ENCODE measurements at places on chromosomes 12 and 14. TPM values are rescaled to one million over a fixed set of nuclear protein-coding genes. Genes with fewer than 3 reads are reported as not detected.

- no peak overlapping the region for H3K4me3 ChIP-seq
- H3K36me3 ChIP-seq = no peaks in the 10 kb centered on the region
- H3K27ac ChIP-seq = no peak overlapping the region
- no peaks in the 10 kb centered on the region for H3K4me1 ChIP-seq
- no peak for DNase-seq
- H3K27me3 ChIP-seq = no peaks in the 10 kb centered on the region
Observed at GRCh38 chr14:105940534-105941225, 414.3 kb downstream of the TMEM121 start.

KRT5 gene
- 0.87 TPM for total RNA-seq

JPH4 gene
- 1.5 TPM for total RNA-seq

DNA sequence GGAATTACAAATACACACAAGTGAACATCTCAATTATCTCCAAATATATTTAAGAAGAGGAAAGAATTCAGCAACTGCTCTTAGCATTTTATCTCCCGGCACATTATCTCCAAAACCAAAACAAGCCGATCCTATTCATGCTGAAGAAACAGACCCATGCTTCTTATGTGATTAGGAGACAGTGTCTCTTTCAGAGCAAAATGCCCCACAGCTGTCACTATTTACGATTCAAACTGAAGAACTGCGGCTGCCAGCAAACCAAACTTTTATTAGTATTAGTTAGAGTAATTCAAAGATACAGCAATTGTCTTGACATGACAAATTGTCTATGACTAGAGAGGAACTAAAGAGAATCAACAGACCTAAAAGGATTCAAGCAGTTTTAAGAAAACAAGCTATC is 79.4 kb downstream of the SETD3 start:
- no peak for DNase-seq
- no peak overlapping the region for H3K4me3 ChIP-seq
- H3K36me3 ChIP-seq = peaks cover 4% of the 10 kb centered on the region
- no peak overlapping the region for H3K27ac ChIP-seq

POTEM gene
- not detected for total RNA-seq

DNA sequence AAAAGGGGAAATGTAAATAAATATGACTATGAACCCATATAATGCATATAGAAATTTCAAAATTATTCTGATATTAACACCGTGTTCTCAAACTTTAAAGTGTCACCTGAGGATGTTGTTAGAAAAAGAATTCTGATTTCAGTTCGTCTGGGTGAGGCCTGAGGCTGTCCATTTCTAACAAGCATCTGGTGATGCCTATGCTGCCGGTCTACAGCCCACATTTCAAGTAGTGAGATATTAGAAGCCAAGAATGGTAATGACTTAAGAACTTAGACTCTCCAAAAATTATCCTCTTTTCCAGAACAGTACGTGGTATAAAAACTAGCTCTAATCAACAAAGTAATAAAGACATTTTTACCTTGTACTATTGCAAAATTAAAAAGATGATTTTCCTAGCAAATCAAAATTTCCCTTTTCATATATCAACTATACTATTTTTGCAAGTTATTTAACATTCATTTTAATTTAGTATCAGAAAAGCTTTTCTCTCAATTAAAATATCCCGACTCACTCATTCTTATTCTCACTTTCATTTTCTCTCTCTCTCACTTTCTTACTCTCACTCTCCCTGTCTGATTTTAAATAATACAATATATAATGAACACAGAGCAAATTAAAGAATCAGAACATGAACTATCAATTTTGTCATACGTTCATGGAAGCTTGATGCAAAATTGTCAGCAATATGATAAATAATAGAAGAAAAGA is 35.0 kb downstream of the PIK3C2G start:
- DNase-seq = no peak
- no peaks in the 10 kb centered on the region for H3K36me3 ChIP-seq
- H3K4me1 ChIP-seq = no peaks in the 10 kb centered on the region

GRCh38 chr12:69533844-69534243 is 51.4 kb upstream of the CCT2 start:
- H3K4me3 ChIP-seq = no peak overlapping the region
- no peak overlapping the region for H3K27ac ChIP-seq
- H3K36me3 ChIP-seq = no peaks in the 10 kb centered on the region
- peaks cover under 1% of the 10 kb centered on the region for H3K4me1 ChIP-seq
- DNase-seq = no peak
- no peaks in the 10 kb centered on the region for H3K27me3 ChIP-seq

DNA sequence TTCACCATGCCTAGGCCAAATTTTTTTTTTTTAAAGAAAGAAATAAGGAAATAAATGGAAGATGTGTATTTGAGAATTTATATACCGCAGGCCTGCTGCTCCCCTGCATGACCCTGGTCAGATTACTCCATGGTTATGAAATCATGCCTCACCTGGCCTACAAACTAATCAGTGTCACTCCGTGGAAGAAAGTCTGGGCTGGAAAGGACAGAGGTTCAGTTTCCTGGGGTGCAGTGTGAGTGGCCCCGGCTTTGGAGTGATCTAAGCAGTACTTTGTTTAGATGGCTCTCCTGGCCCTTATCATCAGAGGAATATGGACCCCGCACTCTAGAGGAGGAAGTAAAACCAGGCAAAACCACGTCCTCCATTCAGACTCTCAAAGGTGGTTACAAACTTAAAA is 9.6 kb downstream of the APOBEC1 start:
- H3K27me3 ChIP-seq = no peaks in the 10 kb centered on the region
- H3K4me3 ChIP-seq = no peak overlapping the region
- H3K27ac ChIP-seq = no peak overlapping the region
- H3K36me3 ChIP-seq = no peaks in the 10 kb centered on the region

DNA sequence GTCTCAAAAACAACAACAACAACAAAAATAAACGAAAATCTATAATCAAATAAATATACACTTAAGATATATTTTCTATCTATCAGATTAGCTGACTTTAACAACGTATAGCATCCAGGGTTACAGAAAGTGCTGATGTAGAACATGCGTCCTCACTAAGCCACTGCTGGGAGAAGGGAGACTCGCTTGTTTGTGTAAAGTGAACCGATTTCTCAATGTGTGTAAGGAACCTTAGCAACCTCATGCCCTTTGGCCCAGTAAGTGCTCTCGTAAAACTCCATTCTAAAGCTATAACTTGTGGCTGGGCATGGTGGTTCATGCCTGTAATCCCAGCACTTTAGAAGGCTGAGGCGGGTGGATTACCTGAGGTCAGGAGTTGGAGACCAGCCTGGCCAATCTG is 23.8 kb downstream of the NFKBIA start:
- H3K36me3 ChIP-seq = no peaks in the 10 kb centered on the region
- DNase-seq = no peak
- H3K27me3 ChIP-seq = no peaks in the 10 kb centered on the region

- H3K4me1 ChIP-seq = no peaks in the 10 kb centered on the region
- no peaks in the 10 kb centered on the region for H3K36me3 ChIP-seq
- no peaks in the 10 kb centered on the region for H3K27me3 ChIP-seq
Observed at GRCh38 chr14:39102265-39102968, 618 bp downstream of the SEC23A start.

- H3K27ac ChIP-seq = no peak overlapping the region
- no peak overlapping the region for H3K4me3 ChIP-seq
- no peaks in the 10 kb centered on the region for H3K27me3 ChIP-seq
- DNase-seq = no peak
- H3K36me3 ChIP-seq = no peaks in the 10 kb centered on the region
- no peaks in the 10 kb centered on the region for H3K4me1 ChIP-seq
Observed at GRCh38 chr14:94650806-94651805, 38.9 kb downstream of the SERPINA3 start.

DNA sequence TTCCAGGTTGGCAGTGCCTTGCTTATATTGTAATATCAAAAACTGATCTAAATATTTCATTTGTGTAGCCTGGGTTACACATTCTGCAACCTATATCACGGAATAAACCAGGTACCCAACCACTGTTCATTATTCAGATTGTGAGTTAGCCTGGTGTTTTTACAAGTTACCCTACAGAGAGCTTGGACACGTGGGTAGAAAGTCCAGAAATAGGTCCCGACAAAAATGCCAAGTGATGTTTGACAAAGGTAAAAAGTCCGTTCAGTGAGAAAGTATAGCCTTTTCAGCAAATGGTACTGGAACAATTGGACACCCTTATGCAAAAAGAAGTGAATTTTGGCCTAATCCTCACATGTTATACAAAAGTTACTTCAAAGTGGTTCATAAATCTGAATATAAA is 17.6 kb upstream of the EVL start:
- H3K27ac ChIP-seq = no peak overlapping the region
- no peaks in the 10 kb centered on the region for H3K27me3 ChIP-seq
- no peaks in the 10 kb centered on the region for H3K36me3 ChIP-seq

DNA sequence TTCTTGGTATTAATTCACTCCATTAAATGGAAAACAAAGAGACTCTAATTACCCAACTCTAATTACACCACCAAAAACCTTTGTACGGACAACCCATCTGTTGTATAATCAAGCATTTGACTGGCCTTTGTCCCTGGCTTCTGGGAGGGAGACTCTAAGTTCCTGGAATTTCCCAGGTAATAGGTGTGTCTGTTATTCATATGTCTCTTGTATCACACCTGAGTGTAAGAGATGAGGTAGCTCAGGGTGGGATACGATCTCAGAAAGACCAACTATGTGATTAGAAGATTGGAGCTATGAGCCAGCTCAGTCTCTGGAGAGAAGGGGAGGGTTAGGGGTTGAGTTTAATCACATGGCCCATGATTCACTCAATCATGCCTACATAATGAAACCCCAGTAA is 94.7 kb upstream of the PLXNC1 start:
- H3K36me3 ChIP-seq = no peaks in the 10 kb centered on the region
- DNase-seq = no peak
- no peaks in the 10 kb centered on the region for H3K27me3 ChIP-seq
- H3K4me1 ChIP-seq = peaks cover 3% of the 10 kb centered on the region
- no peak overlapping the region for H3K27ac ChIP-seq

DNA sequence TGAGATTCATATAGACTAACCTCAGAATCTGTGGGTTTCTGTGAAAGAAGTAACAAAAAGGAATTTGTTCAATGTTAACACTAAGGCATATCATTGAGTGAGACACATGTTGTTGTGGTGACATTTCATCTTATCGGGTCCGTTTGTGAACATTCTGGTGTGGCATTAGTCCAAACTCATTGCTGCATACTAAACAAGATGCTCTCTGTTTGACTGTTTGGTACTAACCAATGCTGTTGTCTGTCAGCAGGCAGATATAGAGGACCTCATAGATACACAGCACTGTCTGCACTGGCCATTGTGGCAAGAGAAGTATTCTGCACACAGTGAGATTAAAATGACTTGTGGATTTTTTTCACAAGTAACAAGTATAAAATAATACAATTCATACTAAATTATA is 41.2 kb downstream of the SLC25A21 start:
- no peak for DNase-seq
- no peak overlapping the region for H3K27ac ChIP-seq
- H3K27me3 ChIP-seq = no peaks in the 10 kb centered on the region
- H3K4me1 ChIP-seq = no peaks in the 10 kb centered on the region
- no peaks in the 10 kb centered on the region for H3K36me3 ChIP-seq

DNA sequence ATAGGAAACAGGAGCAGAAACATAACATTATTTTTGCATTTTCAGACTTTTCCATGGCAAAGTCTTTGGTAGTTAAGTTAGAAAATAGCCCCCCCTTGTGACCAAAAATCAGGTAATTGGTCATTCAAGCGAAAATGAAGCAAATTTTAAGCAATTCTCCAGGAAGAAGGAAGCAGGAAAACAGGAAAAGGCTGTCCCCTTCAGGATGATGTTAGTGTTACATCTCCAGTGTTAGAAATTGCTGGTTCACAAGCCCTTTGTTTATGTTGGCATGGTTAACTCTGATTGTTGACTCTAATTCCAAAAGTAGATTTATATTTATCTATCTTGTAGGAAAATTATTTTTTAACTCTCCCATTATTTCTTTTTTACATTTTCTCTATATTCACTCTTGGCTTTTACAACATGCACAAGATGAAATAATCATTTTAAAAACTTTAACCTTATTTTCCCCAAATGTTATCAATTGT is 18.8 kb upstream of the GAS2L3 start:
- H3K27me3 ChIP-seq = no peaks in the 10 kb centered on the region
- H3K4me1 ChIP-seq = no peaks in the 10 kb centered on the region
- no peak overlapping the region for H3K27ac ChIP-seq
- no peak for DNase-seq
- no peak overlapping the region for H3K4me3 ChIP-seq

DNA sequence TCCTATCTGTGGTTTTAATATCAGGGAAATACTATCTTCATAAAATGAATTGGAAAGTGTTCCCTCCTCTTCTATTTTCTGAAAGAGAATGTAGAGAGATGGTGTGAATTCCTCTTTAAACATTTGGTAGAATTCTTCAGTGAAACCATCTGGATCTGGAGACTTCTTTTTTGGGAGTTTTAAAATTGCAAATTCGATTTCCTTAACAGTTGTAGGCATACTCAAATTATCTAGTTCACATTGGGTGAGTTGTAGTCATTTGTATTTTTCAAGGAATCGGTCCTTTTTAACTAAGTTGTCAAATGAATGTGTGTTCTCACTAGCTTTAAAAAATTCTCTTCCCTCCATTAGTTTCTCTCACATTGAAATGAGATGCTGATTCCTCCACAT is 75.4 kb upstream of the CHST11 start:
- DNase-seq = no peak
- H3K4me1 ChIP-seq = no peaks in the 10 kb centered on the region
- no peaks in the 10 kb centered on the region for H3K36me3 ChIP-seq

GRCh38 chr14:70622111-70622712 is 19.5 kb upstream of the TTC9 start:
- no peaks in the 10 kb centered on the region for H3K36me3 ChIP-seq
- H3K27me3 ChIP-seq = no peaks in the 10 kb centered on the region
- H3K4me3 ChIP-seq = no peak overlapping the region
- DNase-seq = no peak
- no peak overlapping the region for H3K27ac ChIP-seq

DNA sequence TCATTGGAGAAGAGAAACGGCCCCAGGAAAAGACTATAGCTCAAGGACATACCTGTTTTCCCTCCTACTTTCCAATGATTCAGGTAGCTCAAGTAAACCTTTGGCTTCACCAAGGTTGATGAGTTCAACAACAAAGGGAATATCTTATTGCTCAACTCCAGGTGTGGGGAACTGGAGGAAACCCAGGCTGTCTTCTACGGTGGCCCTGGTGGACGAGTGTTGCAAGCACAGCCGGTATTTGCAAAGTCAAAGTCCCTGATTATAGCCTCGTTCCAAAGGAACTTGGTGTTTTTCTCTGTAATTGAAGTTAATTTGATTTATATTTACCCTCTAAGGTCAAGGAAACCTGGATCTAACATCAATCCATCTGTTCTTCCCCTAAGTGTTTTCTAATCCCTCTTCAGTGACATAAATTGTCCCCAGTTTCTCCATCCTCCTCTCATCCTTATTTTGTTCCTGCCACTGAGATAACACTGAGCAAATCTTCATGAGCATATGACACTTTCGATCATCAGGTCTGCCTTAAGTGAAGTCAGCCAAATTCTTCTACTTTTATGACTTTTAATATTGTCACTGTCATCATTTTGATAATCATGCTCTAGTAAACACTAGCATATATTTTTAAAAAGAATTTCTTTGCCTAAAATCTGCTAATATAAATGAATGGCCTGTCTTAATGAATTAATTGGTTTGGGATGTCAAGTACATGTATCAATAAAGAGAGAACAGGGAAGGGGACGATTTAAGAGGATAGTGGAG is 174.6 kb upstream of the TBX3 start:
- no peaks in the 10 kb centered on the region for H3K36me3 ChIP-seq
- no peak overlapping the region for H3K4me3 ChIP-seq
- no peaks in the 10 kb centered on the region for H3K4me1 ChIP-seq
- no peak for DNase-seq
- H3K27me3 ChIP-seq = no peaks in the 10 kb centered on the region
